DMS79 treated with DMSO at 0.1 percent for 48 hours (cell line): ENCODE measurements at places on chromosomes 3 and 15.

- no peak for DNase-seq
Measured at GRCh38 chr3:162525066-162525742, 1028.6 kb downstream of the OTOL1 start.

DNA sequence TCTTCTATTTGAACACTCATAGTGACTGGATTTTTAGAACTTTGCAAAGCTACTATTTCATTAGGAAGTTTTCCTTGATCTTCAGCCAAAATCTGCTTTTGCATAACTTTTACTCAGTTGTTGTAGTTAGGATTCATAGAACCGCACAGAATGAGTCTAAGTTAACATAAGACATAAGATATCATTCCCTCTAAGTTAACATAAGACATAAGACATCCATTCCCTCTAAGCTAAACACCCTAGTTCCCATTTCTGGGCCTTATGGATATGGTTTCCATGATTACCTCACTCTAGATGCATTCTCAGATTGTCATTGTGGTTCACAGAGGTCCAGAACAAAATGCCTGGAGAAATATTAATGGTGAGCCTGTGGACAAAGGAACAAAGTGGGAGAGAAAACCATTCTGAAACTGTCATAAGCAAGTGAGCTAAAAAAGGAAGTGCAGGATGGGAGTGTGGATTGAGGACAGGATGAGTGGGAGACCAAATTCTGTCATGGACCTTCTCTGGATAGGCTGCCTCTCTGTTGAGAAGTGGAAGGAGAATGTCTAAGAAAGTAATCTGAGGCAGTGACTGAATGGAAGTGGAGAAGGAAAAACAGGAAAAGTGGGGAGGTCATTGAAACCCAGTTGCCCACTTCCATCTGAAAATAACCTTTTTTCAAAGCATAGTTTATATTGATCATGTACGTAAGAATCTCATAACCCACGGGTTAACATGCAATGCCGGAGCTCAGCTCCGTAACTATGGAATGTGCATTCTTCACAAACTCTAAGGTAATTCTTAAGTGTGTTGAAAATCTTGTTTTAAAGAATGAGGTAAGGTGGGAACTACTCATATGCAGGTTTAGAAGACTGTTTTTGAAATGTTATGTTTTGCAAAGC, 37.4 kb upstream of the SECISBP2L start:
- DNase-seq, result no peak

- DNase-seq, result no peak
Measured at GRCh38 chr3:123656691-123657090, 71.8 kb upstream of the HACD2 start.

DNA sequence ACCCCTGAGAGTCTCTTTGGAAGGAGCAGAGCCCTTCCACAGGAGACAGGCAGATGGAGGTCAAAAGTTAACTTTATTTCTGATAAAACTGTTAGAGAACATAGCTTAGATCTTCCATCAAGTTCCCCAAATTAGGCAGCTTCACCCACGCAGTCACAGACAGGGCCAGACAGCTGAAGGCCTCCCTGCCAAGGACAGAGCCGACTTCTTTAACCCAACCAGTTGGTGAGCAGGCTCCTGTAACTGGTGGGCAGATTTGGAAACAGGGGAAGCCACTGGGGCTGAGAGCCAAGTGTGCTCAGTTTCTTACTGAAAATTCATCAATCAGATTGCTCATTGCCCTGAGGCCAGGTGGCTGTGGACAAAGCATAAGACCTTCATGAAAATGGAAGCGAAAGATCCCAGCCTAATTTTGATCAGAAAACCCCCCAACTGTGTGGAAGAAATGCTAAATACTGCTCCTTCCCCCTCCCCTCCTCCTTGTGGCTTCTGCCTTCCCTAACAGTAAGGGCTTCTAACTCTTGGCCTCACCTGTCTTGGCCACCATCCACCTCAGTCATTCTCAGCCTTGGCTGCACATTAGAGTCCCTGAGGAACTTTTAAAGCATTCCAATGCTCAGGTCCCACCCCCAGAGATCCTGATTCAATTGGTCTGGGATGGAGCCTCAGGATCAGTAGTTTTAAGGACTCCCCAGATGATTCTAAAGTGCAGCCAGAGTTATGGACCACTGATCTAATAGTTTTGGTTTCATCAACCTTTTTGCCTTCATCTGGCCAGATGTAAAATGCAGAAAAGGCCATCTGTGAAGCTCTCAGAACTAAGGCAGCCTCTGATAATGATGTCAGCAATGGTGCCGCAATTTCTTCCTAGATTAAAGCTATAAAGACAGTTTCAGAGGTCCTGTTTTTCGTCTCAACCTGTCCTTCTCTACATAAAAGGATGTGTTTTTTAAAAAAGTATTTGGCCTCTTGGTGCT, 11.5 kb downstream of the CLRN1 start:
- DNase-seq, result no peak

- DNase-seq, result no peak
Measured at GRCh38 chr3:115708540-115708939, 85.2 kb downstream of the GAP43 start.

DNA sequence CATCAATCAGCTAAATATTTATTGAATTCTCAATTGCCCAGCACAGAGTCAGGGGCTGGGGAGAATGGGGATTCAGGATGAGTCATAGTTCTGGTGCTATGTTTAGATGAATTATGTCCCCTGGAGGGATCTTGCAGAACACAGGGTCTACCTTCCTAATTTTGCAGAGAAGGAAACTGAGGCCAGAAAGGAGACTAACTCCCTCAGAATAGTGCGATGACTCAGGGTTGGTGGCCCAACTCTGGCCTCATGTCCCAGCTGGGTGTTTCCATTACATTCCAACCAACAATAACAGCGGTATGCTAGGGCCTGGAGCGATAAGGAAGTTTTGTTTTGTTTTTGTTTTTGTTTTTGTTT, 270.9 kb downstream of the TLE3 start:
- DNase-seq, result no peak

GRCh38 chr3:197906850-197907187, 43.2 kb upstream of the RPL35A start:
- DNase-seq, result no peak

GRCh38 chr15:61226361-61227256, 2.5 kb downstream of the RORA start:
- no peak for DNase-seq

DNA sequence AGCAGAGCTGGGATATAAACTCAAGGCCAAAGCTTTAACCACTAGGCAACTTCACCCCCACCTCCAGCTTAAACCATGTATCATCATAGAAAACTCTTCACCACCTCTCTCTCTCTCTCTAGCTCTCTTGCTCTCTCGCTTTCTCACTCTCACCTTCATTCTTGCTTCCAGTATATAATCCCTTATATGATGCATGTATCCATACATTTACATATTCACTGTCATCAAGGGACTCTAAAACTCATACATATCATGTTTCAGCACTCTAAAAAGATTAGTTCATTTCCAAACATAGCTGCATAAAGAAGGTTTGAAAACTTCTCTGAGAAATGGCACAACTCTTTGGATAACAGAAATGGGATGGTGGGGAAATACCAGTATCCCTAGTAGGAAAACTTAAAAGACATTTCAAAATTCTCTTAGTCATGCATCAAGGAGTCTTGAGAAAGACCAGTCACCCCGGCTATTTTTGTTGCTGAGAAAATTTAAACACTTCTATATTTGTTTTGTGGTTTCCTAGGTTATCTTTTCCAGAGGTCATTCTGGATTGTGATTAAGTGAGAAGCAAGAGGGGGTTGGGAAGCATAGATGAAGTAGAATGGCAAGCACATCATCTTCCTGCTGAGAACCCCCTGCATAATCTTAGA, 447.8 kb upstream of the THBS1 start:
- DNase-seq, result no peak

GRCh38 chr3:12705981-12706380, 42.1 kb upstream of the RAF1 start:
- no peak for DNase-seq

DNA sequence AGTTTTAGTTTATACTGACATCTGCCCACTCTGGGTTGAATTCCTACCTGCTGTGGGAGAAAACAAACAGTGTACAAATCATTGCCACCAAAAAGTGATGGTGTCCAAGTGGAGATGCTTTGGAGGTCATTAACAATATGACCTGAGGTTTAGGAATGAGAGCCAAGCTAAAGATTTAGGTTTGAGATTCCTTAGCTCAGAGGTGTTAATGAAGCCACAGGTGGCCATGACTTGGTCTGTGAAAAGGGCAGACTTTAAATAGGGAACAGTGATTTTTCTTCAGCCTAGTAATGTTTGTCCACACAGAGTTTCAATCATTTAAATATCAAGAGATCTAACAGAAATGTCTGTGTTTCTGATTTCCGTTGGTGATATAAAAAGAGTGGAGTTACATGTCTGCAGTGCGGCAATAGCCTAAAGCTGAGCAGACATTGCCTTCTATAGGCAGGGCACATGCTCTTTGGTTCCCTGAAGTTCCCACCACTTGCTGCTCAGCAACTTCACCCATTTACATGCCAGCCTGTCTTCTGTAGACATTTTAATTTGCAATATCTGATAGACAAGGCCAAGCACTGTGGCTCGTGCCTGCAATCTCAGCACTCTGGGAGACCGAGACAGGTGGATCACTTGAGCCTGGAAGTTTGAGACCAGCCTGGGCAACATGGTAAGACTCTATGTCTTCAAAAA, 423.2 kb downstream of the IL5RA start:
- no peak for DNase-seq

GRCh38 chr3:42114130-42114725, 23.1 kb downstream of the TRAK1 start:
- no peak for DNase-seq

DNA sequence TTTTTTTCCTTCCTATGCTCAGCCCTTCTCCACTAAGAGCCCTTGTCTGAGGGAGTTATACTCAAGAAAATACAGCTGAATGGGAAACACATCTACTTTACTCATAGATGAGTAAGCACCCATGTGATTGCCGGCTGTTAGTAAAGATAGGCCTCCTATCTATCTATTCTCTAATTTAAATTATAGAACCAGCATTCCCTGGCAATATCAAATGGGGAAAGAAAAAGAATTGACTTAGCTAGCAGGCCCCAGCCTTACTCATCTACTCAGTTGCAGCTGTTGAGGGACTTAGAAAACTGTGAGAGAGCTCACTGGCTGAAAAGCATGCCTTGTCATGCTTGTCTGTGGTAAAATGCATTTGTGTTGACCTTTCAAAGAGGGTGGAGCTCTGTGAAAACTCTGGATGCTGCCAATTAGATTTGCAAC, 116.9 kb upstream of the LRRFIP2 start:
- no peak for DNase-seq

DNA sequence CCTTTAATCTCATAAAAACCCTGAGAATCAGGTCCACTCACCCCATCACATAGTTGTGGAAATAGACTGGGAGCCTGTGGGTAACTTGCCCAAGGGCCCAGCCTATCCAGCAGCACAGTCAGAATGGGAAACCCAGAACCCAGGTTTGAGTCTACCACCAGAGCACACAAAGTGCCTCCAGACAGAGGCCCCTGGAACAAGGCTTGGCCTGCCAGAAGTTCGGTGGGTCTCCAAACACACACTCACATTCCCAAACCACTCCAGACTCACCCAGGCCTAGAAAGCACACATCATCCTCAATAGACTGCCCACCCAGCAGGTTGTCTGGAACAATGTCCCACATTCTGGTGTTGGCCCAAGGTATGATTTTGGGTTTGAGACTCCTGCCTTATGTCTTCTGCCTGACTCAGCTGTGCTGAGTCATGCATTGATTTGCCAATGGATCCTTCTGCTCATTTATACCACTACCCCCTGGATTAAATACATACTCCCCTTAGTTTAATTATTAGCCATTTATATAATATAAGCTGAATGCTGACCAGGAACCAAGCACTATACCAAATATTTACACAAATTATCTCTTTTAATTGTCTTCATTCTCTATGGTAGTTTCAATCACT, 4.5 kb downstream of the SLC12A8 start:
- DNase-seq, result no peak

- DNase-seq, result no peak
Measured at GRCh38 chr3:17634964-17635363, 107.5 kb downstream of the TBC1D5 start.

DNA sequence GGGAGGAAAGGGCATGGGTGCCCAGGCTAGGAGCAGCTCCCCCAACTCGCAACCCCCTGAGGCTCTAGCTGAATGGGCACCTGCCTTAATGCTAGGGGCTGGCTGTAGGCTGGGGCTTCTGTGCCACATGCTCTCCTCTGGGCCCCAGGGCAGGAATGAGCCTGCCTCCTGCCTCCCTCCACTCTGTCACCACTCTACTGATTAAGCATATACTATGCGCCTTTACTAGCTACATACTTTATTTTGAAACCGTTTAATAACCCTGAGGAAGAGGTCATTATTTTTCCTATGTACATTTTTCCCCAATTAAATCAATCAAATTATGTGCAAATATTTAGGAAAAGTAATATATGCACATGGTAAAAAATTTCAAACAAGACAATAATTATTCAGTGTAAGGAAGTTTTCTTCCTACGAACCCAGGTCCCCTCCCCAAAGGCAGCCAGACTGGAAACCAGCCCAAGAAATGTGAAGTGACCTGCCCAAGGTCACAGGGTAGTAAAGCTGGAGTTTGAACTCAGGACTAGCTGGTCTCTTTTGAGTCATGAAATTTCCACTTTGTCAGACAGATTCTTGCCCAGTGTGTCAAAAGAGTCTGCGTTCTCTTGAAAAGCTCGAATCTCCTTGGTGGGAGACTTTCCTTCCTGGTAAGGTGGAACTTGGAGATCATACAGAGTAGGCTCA, 122.5 kb downstream of the DNAJB8 start:
- DNase-seq, result no peak

DNA sequence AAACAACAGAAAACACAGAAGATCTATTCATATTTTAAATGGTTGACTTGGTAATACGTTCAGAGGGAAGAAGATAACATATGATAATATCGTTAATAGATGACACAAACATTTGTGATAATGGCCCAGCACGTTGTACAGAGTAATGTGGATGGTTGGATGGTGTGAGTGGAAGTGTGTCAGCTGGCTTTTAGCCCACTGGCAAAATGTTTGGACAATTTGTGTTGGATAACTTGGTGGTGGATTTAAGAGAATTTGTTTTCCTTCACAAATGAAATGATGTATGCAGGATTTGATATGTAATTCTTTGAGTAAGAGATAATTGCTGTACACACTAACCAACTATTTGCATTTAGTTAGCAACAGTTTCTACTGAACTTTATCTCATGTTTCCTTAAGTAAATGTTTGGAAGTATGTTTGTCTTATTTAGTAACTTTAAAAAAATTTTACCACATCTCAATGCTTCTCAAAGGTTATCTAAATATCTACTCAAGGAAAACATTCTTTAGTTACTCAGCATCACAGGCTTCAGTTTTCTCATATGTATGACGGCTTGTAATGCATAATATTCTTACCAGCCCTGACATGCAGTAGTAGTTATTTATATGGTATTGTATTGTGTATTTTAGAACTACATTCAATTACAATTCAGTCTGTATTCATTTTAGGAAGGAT, 328.5 kb upstream of the GOLIM4 start:
- no peak for DNase-seq

- no peak for DNase-seq
Measured at GRCh38 chr15:85494048-85494777, 113.8 kb downstream of the AKAP13 start.

GRCh38 chr3:133016838-133017309, 21.3 kb upstream of the TMEM108 start:
- no peak for DNase-seq
